ENCODE measurements at places on chromosomes 13 and 19.

DNA sequence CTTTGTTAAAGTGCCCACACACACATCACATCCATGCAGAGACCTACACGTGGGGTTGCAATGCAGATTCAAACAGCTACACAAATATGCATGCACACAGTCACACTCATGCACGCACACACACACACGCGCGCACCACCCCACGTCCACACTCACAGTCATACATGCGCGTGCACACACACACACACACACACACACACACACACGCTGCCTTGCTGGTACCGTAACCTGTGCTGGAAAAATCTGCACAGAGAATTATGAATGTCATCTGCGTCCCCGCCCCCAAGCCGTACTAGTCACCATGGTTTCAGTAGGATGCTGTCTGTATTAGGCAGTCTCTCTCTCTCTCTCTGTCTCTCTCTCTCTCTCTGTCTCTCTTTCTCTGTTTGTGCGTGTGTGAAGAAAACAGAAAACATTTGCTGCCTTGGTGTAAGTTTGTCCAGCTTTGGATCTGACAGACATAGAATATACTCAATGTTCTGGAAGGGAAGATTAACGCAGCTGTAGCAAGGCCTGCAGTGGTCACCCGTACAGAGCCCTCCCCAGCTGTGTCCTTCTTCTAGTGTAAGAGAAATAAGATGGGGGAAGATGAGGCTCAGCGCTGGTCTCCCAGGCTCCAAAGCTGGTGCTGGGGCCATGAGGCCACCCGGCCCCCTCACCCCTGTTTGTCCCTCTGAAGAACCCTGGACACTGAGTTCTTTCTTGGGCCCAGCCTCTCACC is 26.4 kb upstream of the DPP9 start:
- no peak for DNase-seq

DNA sequence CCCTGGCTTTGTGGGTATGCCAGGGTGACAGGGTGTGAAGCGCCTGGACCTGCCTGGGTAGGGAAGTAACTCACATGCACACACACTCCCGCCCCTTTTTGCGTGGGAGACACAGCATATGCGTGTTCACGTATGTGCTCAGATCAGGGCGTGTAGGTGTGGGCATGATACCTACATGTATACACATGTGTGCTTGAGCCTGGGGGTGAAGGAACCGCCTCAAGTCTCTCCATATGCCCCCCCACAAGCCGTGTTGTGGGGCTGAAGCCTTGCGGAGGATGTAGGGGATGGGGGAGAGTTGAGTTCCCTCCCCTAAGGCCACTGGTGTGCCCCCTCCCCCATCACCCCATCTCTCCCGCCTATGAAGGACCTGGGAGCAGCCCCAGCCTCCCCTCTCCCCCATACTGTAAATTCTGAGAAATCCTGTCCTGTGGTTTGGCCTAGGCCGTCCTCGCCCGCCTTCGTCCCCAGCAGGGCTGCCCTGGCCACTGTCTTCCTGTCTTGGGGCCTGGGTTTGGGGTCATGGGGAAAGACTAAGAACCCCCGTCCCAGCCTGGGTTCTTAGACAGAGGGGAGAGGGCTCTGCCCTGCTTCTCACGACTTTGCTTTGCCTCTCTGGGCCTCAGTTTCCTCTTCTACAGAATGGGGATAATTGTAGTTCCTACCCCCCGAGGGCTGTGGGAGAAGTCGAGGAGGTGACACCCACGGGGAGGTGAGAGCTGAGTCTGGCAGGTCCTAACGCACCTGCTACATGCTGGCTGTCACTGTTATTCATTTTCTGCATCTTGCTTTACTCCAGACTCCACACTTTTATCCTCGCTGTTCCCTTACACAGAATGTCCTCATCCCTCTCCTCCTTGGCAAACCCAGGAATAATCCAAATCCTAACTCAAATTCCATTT is 14.3 kb downstream of the ACTL9 start:
- no peak for DNase-seq

GRCh38 chr13:95524264-95524901 is 28.1 kb upstream of the CLDN10 start:
- no peak for DNase-seq

DNA sequence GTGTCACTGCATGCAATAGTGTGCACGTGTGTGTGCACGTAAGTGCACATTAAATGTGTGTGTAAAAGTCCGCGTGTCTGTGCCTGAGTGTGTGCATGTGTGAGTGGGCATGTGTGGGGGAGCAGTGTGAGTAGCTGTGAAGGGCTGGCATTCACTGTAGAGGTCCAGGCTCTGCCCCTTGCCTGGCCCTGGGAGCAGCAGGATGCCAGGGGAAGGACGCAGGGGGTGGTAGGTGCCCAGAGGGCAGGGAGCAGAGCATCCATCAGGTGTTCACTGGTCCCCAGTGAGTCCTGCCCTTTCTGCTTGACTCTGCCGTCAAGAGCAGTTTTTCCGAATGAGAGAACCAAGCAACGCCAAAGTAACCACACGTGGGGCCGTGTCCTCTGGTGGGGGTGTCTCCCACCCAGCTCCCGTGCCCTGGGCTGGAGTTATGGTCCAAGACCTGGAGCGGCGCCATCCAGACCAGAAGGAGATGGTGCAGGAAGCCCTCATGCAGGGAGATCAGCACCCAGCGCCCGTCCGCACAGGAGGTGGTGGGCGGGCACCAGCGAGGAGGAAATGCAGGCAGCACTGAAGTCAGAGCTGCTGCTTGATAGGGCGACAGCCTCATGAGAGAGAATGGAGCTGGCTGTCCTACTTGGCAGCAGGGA is 68.5 kb downstream of the TEX29 start:
- no peak for DNase-seq

- DNase-seq = peak; percentile 25
These were observed 32.3 kb upstream of the FGF9 start for GRCh38 chr13:21638319-21639282.

DNA sequence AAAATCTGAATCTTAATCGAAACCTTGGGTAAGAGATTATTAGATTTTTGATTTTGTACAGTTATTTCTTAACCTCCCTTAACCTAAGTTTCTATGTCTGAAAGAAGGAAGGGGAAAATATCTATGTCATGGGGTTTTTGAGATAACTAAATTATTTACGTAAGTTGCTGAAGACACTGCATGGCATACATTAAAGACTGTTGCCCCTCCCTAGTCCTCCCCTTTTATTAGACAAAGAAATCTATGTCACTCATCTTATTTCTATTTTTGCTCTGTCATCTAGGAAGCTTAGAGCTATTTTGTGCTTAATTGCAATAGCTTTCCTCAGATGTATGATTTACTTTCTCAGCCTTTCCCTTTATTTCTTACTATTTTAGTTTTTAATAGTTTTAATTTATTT is 15.0 kb downstream of the COG6 start:
- DNase-seq = no peak

- no peak for DNase-seq
These were observed 11.1 kb downstream of the TEX101 start for GRCh38 chr19:43425567-43426392.

DNA sequence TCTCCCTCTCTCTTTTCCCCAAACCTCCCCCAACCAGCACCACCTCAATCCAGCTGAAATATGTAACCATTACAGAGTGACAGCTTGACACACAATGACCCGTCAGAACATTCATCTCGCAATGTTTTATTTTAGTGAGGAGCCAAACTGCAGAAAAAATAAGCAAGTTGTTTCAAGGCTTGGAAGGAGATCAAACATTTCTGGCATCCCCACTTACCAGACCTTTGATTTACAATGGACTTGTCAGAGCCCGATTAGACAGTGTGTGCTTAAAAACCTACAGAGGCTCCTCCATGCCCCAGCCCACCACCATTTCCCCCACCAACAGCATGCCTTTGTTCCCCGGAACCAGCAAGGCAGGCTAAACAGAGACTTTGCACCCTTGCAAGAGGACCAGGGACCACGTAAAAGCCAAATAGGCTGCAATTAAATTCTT is 382.8 kb upstream of the ZNF507 start:
- no peak for DNase-seq

- DNase-seq = no peak
These were observed 31.1 kb downstream of the DNM2 start for GRCh38 chr19:10748927-10749434.

Data from DND-41 (cell line).